ENCODE measurements at places on chromosomes 6 and 20.

DNA sequence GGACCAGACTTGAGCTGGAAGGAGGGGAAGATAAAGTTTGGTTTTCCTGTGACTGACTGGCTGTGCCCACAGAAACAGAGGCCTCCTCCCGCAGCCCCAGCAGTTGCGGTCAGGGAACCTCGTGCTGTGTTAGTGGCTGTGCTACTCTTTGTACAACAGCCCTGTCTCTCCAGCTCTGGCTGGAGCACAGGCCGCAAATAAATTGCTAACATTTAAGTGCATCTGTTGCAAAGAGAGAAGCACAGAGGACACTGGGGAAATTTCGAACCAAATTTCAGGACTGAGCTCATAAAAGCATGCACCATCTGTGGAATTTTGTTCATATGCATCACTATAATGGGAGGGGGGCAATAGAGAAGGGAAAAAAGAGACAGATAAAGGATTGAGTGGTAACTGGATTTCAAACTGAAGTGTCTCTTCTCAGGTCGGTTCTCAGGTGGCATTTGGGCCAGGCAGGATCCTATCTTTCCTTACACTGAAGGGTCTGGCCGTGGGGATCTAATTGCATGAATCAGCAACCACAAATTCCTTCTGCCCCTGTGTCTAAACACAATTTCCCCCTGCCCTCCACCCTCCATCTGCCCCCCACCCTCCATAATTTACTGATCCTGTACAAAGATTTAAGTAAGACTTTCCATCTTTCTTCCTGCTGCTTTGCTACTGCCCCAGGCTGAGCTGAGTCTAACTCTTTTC lies 88.9 kb upstream of the ATXN1 start:
- DNase-seq, result no peak

GRCh38 chr6:16648003-16648402 lies 113.3 kb downstream of the ATXN1 start:
- DNase-seq, result no peak

GRCh38 chr20:46339037-46339436 lies 30.7 kb upstream of the CDH22 start:
- no peak for DNase-seq

DNA sequence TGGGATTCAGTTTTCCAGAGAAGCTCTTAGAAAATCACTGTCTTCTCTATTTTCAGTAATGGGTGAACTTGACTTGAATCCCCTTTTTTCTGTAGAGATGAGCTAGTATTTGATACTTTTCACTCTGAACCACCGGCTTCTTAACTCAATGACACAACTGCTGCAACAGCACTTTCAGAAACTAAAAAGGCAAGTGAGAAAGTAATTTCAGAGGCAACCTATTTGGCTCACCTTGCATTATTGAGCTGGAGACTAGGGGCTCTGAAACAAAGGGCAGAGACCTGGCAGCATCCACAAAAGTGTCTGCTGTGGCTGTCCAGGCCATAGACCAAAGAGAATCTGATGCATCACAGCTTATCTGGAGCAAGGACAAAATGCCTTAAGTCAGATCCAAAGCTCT lies 289.8 kb upstream of the IRAK1BP1 start:
- no peak for DNase-seq

DNA sequence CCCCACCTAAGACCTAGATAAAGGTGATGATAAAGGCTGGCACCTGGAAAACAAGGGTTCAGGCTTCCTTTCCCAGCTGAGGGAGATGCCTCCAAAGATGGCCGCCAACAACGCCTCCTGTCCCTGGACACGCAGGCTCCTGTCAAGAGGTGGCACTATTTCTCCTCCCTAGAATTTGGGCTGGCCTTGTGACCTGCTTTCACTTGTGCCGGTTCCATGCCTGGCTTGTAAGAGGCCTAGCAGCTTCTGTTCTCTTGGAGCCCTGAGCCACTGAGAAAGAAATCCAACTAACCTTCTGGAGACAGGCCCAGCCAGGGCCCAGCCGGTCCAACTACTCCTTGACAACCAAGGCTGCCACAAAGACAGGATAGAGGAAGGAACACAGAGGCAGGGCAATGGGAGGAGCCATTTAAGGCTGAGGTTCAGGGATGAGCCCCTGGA lies 60.2 kb upstream of the RALY start:
- DNase-seq, result peak; percentile 90

DNA sequence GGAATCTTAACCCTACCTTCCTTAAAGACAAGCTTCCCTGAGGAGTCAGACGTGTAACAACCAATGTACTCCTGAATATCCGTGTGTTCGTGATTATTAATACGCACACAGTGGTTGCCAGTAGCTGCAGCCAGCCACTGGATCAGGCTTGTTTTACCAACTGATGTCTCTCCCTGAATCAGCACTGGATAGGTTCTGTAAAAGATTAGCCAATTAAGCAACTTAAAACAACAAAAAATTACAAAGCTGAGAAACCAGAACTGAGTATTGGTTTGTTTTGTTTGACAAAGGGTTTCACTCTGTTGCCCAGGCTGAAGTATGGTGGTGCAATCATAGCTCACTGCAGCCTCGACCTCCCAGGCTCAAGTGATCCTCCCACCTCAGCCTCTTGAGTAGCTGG lies 69.3 kb downstream of the MDN1 start:
- DNase-seq, result no peak

DNA sequence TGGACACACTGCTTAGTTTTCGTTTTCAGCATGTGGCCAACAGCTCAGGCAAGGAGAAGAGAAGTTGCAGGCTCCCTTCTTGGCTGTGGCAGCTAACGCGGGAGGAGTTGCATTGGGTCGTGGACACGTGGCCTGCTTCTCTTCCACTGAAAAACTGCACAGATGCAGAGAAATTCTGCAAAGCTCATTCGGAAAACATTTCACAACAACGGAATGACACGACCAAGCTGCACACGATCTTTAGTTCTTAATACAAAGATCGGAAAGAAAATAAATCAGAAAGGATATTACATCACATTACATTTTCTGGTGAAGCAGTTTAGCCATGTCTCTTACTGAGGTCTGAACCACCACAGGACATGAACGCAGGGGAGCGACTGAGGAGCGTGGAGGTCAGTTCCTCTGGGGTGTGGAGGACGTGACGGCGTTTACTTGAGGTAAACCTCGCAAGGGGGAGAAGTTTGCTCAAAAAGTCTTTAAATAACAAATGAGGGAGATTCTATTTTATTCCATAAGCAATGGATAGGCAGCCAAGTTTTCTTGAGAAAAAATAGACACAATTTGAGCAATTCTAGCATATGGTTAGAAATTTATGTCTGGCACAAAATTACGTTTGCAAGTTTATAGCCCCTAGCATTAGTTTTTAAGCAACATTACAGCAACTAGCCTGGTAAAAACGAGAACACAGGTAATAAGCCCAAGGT lies 178.3 kb downstream of the THBS2 start:
- no peak for DNase-seq

DNA sequence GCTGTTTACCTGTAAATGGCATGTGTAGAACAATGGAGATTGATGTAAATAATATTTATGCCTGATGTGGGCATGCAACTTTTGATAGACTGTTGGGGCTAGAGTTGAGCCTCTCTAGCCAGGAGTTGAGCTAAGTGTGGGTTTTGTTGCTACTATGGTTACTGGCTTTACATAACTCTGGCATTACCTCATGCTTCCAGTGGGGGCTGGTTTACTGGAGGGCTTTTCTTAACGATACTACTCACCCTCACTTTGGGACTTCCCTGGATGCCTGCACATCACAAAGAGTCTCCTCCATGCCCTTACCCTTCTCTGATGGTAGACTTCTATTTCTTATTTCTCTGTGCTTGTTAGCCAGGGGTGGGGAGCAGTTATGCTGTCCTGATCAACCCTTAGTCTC lies 524.6 kb upstream of the CDH4 start:
- no peak for DNase-seq

- DNase-seq, result peak; percentile 34
Observed at GRCh38 chr20:52150440-52151258, 40.9 kb downstream of the ZFP64 start.

DNA sequence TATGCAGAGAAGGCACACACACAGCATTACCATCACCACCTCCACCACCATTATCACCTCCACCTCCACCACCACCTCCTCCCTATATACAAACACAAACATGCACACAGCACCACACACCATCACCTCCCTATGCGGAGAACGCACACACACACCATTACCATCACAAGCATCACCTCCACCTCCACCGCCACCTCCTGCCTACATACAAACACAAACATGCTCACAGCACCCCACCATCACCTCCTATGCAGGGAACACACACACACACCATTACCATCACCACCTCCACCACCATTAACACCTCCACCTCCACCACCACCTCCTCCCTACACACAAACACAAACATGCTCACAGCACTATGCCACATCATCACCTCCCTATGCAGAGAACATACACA lies 236.5 kb upstream of the AFDN start:
- no peak for DNase-seq

DNA sequence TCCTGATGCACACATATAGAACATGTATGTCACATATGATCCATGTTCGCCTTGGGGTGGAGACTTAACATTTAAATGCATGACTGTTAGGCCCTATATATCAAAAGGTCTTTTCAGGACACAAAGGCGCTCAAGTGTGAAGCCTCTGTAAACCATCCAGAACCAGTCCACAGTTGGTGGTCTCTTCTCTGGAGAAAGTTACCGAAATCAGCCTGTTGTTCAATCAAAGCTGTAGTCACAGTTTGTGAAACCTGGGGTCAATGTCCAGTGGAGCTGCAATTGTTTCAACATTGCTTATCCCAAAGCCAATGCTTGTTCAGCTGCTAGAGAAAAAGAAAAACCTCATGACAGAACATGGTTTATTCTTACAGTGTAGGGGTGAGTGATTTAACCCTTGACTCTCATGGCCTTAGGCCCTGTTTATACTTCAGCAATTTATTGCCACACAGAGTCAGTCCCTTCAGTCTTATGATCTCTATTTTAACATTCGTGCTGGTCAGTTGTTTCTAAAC lies 193.6 kb upstream of the CST7 start:
- no peak for DNase-seq

DNA sequence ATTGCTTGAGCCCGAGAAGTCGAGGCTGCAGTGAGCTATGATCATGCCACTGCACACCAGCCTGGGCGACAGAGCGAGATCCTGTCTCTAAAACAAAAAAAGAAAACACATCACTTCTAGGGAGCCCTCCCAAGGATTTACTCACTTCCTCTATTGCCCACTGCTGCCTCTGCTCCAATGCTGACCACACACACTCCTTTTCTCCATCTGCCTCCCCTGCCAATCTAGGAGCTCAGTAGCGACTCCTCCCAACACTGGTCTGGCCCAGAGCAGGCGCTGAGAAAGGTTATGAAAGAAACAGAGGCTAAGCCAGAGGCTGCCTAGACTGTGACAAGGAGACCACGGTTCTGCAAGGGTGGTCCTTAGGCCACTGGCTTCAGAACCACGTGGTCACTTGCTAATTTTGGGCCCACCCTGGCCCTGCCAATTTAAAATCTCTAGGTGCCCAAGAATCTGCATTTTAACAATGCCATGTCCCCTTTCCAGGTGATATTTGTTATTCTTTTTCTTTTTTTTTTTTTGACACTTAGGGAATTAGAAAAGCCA lies 1.3 kb upstream of the E2F1 start:
- DNase-seq, result no peak

DNA sequence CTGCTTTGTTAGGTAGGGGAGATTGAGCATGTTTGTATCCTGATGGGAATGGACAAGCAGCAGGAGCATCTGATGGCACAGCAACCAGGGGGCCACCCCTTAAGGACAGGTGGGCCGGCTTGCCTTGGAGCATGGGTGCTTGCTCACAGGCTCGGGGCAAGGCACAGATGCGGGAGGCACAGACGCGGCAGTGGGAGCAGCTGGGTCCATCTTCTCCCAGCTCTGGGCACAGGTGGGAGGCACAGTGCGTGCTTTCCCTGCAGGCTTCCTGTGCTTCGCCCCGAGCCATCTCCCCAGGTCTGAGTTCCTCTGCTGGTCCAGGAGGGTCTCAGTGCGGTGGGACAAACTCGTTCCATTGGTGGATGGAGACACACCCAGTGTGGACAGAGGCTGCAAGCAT lies 73.6 kb upstream of the BHLHE23 start:
- no peak for DNase-seq

- DNase-seq, result no peak
Observed at GRCh38 chr6:41370488-41371111, 35.2 kb downstream of the NCR2 start.

DNA sequence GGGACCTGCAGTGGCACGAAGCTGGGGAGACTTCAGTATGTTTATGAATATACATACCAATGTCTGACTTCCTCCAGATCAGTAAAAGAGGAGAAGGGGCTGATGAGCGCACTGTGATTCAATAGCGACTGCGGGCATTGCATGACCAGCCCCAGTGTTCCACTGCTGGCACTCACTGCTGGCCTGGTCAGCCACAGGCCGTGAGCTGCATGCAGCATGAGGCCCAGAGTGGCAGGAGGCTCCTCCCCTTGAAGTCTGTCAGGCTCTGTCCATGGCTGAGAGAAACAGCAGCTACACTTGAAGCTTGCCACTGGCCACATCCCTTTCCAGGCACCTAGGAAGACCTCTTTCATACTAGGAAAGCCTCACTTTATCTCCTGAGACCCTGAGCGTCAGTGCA lies 265.9 kb upstream of the CDYL start:
- peak; percentile 1 for DNase-seq

DNA sequence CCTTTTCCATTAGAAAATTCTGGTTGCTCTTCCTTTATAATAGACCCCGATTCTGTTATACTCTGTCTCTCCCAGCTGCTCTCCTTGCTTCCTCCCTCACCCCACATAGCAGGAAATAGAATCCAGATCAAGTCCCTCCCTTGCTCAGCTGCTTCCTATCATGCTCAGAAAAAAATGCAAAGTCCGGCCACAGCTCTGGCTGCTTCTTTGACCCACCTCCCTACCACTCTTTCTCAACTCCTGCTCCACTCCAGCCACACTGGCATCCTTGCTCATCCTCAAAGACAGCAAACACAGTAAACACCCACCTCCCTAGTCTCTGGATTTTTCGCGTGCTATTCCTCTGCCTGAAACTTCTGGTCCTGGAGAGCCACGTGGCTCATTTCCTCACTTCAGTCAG lies 9.1 kb upstream of the SLC22A16 start:
- DNase-seq, result no peak

DNA sequence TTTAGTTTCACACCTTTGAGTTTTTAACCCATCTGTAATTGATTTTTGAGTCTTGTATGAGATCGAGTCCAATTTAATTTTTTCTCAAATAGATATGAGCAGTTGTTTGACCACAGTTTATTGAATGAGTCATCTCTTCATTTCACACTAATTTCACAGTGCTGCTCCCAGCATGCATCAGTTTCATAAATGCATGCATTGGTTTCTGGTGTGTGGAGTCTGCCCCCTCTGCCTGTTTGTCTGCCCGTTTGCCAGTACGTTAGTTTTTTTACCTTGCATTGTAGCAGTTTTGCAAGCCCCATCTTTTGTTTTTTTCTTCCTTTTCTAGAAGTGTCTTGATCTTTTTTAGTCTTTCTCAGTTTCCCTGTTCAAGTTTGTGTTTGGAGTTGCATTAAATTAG lies 11.9 kb downstream of the SLX4IP start:
- no peak for DNase-seq

GRCh38 chr6:167400482-167401138 lies 75.7 kb downstream of the TTLL2 start:
- no peak for DNase-seq

- no peak for DNase-seq
Observed at GRCh38 chr6:12865671-12866181, 149.2 kb downstream of the PHACTR1 start.

All from midbrain (tissue), 1 donor.